Mammary microvascular endothelial cell (primary cell): ENCODE measurements at places on chromosomes 1 and 21. TPM values are rescaled to one million over a fixed set of nuclear protein-coding genes. Genes with fewer than 3 reads are reported as not detected.

Gene LRRC3
- 3.5 and 5.5 TPM in 2 replicates for total RNA-seq

Gene FCAMR
- not detected in 2 replicates for total RNA-seq

Gene NHLH2
- total RNA-seq: not detected in 2 replicates

Gene CALML6
- total RNA-seq: not detected in 2 replicates

Gene TBX19
- total RNA-seq: 0.40 and 0.69 TPM in 2 replicates

Gene ETV3L
- not detected in 2 replicates for total RNA-seq

Gene GIPC2
- 3.6 and 3.7 TPM in 2 replicates for total RNA-seq

Gene C1orf53
- 1.3 and 1.5 TPM in 2 replicates for total RNA-seq

Gene LCE1E
- not detected in 2 replicates for total RNA-seq

Gene NFIA
- total RNA-seq: 7.6 and 12.2 TPM in 2 replicates

Gene SLC30A10
- total RNA-seq: not detected in 2 replicates

Gene HES3
- not detected in 2 replicates for total RNA-seq
